ENCODE measurements at places on chromosomes 11 and 22.

DNA sequence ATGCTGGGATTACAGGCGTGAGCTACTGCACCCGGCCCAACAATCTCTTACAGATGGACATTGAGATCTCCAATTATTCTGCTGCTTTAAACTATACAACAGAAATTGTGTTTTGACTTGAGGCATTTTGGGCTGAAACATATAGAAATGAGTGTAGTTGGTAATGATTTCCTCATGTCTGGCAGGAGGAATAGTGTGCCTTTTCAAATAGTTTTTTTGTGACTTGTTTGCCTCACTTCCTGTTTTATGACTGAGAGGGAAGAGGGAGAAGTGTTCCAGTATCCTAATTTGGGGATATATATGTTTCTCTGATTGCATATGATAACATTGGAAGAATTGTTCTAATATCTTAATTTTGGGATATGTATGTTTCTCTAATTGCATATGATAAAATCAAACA lies 40.2 kb downstream of the EP300 start:
- no peak for DNase-seq

DNA sequence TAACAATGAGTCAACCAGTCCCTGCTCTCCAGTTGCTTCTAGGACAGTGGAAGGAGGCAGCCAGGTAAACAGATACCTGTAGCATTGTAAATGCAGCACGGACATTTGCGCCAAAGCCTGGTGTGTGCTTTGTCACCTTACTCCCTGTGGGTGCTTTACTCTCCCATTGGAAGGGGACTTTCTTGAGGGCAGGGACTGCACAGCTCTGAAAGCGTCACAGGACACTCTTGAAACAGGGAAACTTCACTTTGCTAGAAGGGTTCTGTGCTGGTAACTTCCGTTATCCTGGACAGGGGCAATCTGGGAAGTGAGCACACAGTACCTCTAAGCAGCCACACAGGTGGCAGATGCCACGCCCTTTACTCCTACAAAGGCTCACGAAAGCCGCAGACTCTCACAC lies 99.8 kb downstream of the MYO18B start:
- DNase-seq: no peak

DNA sequence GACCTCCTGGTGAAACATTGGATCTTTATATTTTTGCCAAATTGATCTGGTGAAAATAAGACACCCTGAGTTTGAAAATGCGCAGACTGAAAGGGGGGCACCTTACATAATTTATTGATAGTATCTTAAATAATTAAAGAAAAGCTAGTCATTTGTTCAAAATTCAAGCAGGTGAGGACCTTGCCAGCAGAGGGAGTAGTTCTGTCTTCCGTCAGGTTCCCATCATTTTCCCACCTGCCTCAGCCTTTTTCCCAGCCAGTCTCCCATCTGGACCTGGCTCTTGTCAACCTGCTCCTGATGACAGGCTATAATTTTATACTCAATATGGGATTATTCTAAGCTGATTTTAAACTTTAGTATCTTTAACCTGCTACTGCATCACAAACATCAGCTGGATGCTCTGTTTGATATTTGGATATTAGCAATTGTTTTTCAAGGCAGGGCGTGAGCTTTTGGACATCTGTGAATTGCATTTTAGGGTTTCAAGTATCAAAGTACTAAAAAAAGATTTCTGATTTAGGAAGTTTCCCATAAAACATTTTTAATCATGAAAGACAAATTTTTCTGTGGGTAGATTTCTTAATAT lies 132.0 kb downstream of the ELP4 start:
- DNase-seq: no peak

DNA sequence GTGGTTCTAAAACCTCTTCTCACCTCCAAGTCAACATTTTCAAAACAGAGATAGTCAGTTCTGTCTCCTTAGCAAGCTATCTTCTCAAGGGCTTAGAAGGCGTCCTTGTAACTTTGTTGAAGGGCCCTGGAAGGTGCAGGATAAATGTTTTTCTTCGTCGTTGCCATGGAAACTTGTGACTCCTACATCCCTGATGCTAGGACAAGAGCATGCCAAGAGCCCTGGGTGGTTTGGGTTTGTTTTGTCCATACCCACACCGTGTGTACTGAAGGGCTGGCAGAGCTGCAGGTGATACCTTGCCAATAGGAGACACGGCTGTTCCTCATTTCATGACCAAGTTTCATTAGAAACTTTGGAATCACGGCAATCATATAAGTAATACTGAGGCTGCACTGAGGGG lies 81.6 kb downstream of the GALNT18 start:
- no peak for DNase-seq

- DNase-seq: no peak
Observed at GRCh38 chr11:75558939-75559843, 2.9 kb upstream of the SERPINH1 start.

DNA sequence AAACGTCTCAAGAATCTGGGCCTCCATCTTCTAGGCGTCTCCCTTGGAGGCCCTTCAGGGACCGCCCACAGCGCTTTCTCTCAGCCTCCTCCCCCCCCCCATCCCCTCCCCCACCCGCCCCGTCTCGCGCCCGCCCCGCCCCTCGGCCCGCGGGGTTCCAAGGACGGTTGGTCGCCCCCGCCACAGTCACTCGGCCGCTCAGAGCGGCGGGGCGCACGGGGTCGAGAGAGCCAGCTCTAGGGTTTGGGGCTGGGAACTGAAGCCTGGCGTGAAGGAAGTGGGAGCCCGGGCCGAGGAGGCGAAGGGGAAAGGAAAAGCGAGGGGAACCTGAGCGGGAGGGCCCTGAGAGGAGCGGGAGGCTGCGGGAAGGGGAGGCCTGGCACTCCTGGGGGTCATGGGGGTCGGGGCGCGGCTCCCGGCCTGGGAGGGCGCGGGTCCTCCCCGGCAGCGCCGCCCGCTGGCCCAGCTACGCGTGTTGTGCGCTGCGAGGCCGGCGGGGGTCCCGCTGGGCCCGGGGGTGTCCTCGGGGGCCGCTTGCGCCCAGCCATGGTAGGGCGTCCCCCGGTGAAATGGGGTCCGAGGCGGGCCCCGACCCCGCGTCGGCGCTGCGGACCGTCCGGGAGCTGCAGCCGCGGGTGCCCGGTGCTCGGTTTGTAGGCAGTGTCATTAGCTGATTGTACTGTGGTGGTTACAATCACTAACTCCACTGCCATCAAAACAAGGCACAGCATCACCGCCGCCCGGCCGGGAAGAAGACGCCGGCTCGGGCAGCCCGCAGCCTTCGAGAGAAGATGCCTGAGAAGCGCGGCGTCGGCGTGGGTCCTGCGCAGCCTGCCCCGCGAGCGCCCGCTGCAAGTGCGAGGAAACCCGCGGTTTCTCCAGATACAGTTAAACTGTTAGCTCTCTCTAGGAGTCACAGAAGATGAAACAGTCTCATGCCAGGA lies at the start of gene BTG4:
BTG4 (minus strand) TSS at position 91 of the 944 bp plus-strand sequence. CDS start 13,610 bp downstream, outside the sequence.
- DNase-seq: peak; percentile 19

DNA sequence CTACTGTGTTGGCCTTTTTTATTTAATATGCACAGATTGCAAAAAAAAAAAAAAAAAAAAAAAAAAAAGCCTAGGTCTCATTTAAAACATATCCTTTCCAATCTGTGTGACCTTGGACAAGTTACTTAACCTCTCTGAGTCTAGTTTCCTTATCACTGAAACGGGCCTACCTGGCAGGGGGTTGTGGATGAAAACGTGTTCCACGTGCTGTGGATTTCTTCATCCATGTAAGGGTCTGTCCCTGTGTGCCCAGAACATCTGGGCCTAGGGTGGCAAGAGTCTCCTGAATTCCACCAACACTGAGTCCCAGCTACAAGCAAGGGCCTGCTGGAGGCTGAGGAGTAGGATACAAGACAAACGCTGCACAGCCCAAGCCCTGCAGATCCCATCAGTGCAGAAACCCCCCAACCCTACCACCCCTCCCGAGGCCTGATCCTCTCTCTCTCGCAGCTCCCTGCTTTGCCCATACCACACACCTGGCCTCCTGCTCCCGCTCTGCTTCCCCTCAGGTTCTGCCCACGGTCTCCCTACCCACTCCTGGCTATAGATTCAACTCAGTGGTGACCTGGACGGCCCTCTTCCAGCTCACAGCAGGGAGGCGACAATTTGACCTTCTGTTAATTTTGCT lies 4.7 kb upstream of the GNAZ start:
- DNase-seq: no peak

Measured in CD4-positive, alpha-beta T cell treated with Interleukin-6 for 4 hours (primary cell).